Muscle of back (tissue), 13 donors: ENCODE measurements at places on chromosomes 16 and 17.

- DNase-seq = no peak
Measured at GRCh38 chr16:27811881-27812280, 251.6 kb downstream of the GSG1L start.

DNA sequence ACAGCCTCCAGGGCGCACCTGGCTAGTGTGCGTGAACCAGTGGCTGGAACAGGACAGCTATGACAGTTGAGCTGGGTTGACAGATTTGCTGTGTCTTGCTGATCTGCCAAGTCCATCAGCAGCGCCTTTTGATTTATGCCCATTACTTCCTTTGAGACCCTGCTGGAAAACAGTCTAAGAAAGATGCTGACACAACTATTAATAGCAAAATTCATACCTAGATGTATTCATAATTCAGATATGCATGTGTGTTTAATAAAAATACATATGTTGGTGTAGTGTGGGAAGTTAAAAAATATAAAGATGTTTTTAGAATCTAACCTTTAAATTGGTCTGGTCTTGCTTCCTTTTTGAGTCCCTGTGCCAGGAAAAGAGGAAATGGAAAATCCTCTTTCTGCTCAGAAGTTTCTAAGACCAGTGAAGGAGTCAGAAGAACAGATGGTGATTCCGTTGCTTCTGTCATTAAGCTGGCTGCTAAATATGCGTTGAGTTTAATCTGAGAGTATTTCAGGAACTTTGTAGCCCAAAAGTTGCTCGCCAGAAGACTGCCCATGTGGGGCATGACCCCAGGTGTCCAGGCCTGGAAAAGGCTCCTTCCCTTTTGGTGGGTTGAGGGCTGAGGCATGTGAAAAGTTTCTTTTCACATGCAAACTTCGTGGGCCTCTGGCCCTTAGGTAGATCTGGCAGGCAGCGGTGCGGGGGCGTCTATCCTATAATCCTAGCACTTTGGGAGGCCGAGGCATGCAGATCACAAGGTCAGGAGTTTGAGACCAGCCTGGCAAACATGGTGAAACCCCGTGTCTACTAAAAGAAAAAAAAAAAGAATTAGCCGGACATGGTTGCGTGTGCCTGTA is 40.0 kb upstream of the ENDOV start:
- peak; percentile 67 for DNase-seq

GRCh38 chr16:68737046-68737729 is at the start of gene CDH1:
Gene CDH1, plus strand, starts transcription at chr16:68737292. Its CDS starts 124 bp downstream, at chr16:68737416.
- no peak for DNase-seq

DNA sequence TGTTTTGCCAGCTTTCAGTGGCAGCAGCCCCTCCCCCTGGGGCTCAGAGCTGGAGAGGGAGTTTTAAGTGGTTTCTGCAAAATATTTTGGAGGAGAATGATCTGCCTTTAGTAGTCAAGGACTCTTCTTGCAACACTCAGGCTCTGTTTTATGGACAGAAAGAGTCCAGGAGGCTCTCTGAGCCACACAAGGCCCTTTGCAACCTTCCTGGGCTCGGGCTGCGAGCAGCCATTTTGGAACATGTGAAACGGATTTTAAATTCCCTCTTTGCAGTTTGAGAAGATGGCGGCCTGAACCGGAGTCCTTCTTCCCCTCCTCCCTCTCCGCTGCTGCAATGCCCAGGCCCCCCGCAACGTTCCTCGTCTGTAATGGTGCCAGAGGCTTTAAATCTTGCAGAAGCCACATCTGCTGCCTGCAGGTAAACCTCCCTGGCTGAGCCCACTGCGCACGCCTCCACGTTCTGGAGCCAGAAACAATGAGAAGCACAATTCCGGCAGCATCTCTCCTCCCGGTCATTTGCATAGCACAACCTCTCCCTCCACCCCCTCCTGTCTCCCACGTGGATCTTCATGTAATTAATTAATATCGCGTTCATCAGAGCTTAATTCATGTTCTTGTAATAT is 386.1 kb downstream of the SEC14L1 start:
- DNase-seq = no peak

DNA sequence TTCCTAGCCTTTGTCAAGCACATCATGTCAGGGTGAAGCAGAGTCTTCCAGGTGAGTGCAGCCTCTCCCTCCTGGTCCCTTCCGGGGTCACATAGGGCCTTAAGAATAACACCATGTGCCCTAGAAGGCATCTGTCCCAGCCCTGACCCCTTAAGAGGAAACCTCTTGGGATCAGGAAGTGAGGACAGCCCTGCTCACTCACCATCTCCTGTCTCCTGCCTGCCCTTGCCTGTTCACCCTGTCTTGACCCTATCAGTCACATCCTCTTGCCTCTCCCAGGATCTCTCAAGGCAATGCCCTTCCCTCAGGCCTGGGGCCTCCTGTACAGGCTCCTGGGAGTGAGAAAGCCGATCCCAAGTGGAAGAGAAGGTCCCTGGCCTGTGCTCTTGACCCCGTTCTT is 13.9 kb downstream of the MYL4 start:
- DNase-seq = no peak

GRCh38 chr17:27321372-27321771 is 27.5 kb downstream of the WSB1 start:
- no peak for DNase-seq

DNA sequence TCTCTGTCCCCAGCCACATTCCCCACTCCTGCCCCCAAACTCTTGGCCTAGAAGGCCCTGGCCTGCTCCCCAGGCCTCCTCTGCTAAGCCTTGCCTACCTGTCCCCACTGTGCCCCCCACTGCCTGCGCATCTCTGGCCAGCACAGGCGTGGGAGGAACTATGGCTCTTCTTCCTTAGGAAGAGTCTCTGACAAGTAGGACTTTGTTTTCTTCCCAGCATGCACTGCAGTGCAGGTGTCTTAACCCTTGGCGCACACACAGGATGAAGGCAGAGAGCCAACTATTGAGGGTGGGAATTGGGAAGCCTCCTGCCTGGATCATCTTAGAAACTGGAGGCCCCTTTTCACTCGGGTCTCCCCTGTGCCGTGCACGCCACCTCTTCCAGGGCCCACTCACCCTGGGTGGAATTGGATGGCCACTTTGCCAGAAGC is 3.6 kb downstream of the AMDHD2 start:
- DNase-seq = no peak

DNA sequence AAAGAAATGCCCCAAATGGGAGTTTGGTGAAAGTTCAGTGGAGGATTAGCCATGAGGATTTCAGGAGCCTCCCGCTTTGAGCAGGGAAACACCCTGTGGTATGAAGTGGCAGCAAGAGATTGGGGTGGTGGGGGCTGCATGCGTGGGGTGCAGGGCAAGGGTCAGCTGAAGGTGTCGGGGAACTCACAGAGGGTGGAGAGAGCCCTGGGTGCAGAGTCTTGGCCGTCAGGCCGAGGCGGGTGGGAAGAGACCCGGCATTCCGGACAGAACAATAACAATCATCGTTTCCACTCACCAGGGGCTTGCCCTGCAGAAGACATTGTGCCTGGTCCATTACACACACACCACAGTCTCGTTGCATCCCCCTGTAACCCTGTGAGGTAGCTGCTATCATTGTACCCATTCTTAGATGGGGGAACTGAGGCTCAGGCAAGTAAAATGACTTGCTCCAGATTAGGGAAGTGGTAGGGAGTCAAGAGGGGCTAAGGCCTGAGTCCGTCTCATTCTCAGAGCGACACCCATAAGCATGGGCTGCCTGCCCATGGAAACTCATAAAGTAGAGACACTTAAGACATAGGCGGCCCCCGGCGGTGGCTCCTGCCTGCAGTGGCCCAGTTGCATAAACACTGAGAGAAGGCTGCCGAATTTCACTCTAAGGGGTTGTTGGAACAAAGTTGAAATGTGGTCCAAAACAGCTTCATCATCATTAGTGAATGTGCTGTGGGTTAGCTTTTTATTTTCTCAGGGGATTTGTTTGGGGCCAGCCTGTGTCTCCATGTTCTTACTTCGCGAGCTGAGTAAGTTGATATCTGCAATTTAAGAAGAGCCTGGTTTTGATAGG is 93.3 kb downstream of the CMIP start:
- DNase-seq = no peak

DNA sequence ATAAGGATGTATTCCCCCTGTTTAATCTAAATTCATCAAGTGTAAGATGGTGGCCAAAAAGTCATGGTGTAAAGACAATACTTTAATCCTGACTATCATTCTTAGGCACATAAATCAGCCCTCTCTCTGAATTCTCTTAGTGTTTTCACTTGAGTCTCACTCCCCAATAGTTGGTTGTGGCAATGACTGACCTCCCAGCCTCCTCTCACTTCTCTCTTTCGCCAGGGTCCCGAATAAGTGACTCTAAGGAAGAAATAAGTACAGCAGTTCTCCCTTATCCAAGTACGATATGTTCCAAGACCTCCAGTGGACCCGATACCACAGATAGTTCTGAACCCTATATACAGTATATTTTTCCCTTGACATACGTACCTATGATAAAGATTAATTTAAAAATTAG is 335.3 kb downstream of the MAF start:
- no peak for DNase-seq

- no peak for DNase-seq
Measured at GRCh38 chr17:14737984-14738651, 437.2 kb downstream of the HS3ST3B1 start.

- no peak for DNase-seq
Measured at GRCh38 chr16:11473728-11474127, 113.0 kb downstream of the LITAF start.
